Posterior vena cava (tissue), 2 donors: ENCODE measurements at places on chromosomes 7 and 10. TPM values are rescaled to one million over a fixed set of nuclear protein-coding genes. Genes with fewer than 3 reads are reported as not detected.

SPOCK2 gene
- total RNA-seq: 4.5 TPM

- DNase-seq: no peak
Observed at GRCh38 chr7:91311839-91312238, 47.6 kb downstream of the FZD1 start.

- no peak for DNase-seq
Observed at GRCh38 chr7:83691095-83691494, 42.2 kb upstream of the SEMA3E start.

GRCh38 chr7:56174875-56175760 lies 58.9 kb upstream of the NUPR2 start:
- DNase-seq: peak; percentile 81

- no peak for DNase-seq
Observed at GRCh38 chr7:100962537-100962936, 6.8 kb upstream of the MUC12 start.

DNA sequence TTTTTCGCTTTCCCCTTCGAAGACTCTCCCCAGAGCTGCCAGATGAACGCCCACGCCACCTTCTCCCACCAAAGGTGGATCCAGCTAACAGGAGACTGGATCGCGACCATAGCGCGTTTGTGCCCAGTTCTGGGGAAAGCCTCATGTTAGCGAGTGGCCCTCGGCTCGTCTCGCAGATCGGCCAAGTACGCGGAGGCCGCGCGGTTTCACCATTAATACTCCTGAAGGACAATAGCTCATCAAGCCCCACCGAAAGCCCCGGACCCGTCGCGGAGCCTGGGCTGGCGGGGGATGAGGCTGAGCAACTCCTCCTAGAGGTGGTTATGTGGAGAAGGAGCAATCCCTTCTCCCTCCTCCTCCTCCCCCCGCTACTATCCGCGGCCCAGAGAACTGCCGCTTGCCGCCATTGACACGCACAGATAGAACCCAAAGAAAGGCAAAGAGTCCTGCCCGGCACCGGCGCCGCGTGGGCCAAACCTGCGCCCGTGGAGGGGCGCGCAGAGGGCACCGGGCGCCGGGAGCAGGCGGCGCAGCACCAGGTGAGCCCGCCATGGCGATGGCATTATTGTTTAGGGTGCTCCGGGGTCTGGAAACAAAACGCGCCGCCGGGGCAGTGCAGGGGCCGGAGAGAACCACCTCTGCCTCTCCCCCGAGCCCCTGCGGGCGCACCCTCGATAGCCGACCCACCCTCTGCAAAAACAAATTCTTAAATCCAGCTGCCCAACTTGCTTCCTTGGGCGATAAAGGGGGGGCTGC lies at the start of gene MACROH2A2:
TSS of gene MACROH2A2 (plus strand) at position 385 of the 756 bp plus-strand sequence. CDS start 22,813 bp downstream, outside the sequence.
- DNase-seq: peak; percentile 85

DNA sequence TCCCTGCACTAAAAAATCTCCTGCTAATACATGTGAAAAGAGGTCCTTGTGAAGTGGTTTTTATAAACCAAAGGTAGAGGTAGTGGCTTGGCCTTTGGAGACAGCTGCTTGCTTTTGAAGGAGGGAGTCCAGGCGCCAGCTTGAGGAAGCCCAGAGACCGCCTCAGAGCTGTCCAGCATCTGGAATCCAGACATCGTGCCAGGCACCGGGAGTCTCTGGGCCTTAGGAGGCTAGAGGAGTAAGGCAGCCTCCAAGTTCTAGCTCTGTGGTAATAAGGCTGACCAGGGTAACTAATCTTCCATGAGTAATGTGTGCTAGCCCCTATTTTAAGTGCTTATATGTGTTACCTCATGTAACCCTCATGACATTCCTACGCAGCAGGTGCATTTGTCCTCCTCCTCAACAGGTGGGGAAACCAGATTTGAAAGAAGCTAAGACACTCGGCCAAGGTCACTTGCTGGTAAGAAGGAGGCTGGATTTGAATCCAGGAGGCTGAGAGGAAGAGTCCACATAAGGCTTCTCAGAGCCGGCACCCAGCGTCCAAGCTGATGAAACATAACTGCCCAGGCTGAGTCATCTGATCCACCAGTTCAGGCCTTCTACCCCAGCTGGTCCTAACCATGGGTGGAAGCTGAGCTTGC lies 26.1 kb downstream of the PRLHR start:
- no peak for DNase-seq

DNA sequence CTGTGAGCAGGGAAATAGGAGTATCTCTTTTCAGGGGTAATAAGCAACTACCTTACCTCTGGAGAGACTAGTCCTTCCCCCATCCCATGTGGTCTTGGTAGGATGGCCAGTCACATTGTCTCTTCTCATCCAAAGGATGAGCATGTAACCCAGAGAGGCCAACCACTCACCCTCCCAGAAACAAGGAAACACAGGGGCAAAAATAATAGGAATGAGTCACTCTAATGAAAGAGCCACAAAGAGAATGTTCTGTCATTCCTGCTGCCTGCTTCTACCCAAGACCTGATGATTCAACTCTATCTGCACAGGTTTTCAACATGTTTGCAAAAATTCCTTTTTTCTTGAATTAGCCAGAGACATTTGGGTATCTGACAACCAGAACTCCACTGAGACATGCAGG lies 99.3 kb upstream of the NFE2L3 start:
- no peak for DNase-seq

DNA sequence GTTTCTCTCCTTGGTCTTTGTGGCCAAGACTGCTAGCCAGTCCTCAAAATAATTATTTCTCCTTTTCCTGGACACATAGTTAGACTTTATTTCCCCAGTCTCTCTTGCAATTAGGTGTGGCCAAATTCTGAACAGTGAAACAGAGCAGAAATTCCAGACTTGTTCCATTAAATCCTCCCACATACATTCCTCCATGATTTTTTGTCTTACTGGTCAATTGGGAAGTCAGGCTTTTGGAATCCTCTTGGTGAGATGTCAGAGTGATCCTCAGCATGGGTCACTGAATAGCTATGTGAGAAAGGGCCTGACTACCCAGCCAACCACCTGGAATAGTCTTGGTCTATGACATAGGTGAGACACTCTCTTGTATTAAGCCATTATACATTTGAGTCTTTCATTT lies 164.2 kb downstream of the DGKI start:
- no peak for DNase-seq

CYP2E1 gene
- total RNA-seq: 2.9 TPM

DNA sequence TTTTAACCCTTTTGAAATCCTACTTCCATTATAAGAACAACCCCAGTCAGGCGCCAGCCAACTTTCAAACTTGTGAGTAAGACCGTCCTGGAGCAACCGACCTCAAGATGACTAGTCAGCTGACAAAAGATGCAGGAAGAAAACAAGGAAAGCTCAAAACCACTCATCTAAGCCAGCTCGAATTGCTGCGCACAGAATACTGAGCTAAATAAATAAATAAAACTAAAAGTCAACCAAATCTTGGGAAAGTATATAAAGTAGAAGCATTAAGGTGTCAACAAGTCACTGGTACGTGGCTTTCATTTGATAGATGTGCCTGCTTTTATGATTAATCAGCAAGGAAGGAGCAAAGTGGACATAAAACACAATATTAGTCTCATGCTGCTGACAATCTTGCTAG lies 1269.8 kb downstream of the XPNPEP1 start:
- DNase-seq: no peak

GRCh38 chr10:6473430-6473829 lies 106.6 kb downstream of the PRKCQ start:
- no peak for DNase-seq

GRCh38 chr10:14669576-14669975 lies 105.1 kb downstream of the FAM107B start:
- no peak for DNase-seq

- no peak for DNase-seq
Observed at GRCh38 chr10:33065111-33065510, 107.1 kb upstream of the ITGB1 start.

GRCh38 chr7:152937282-152937681 lies 177.7 kb downstream of the ACTR3B start:
- no peak for DNase-seq

DNA sequence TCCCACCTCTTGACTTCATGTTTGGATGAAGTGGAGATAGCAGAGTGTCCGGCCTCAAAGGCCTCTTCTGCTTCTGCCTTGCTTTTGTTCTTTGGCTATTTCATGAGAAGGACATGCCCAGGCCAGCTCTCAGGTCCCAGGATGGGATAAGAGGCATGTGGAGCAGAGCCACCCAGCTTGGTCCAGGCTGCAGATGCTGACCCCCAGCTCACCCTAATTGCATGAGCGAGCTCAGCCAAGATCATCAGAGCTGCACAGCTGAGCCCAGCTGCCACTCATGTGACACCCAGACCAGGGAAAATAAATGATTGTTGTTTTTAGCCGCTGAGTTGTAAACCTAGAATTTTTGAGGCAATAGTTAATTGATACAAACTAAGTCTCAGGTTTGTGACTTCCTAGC lies 230.0 kb downstream of the PHF14 start:
- peak; percentile 74 for DNase-seq

GRCh38 chr7:142838461-142839213 lies 16.2 kb upstream of the EPHB6 start:
- no peak for DNase-seq

DNA sequence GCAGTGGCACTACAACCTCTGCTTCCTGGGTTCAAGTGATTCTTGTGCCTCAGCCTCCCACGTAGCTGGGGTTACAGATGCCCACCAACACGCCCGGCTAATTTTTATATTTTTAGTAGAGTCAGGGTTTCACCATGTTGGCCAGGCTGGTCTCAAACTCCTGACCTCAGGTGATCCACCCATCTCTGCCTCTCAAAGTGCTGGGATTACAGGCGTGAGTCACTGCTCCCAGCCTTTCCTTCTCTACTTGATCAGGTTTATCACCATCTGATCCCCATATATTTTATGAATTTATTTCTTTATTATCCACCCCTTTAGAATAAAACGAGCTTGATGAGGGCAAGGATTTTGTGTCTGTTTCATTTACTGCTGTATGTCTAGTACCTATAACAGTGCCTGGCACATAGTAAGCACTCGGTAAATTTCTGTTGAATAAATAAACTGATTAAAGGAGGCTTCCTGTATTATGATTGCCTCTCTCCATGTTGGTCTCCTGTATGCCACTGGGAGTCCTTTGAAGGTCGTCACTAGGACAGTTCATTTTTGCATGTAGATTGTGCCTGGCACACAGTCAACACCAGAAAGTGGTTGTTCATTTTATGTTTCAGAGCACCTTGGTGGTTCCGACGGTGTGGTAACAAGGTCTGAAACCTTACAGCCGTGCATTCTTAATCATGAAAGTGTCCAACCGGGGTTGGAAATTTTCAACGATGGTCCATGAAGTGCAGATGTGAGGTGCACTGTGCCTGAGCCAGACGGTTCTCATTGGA lies 9.6 kb upstream of the EIF3A start:
- DNase-seq: no peak

NOD1 gene
- 16.6 TPM for total RNA-seq

- no peak for DNase-seq
Observed at GRCh38 chr10:129131457-129132132, 335.4 kb upstream of the MGMT start.

DNA sequence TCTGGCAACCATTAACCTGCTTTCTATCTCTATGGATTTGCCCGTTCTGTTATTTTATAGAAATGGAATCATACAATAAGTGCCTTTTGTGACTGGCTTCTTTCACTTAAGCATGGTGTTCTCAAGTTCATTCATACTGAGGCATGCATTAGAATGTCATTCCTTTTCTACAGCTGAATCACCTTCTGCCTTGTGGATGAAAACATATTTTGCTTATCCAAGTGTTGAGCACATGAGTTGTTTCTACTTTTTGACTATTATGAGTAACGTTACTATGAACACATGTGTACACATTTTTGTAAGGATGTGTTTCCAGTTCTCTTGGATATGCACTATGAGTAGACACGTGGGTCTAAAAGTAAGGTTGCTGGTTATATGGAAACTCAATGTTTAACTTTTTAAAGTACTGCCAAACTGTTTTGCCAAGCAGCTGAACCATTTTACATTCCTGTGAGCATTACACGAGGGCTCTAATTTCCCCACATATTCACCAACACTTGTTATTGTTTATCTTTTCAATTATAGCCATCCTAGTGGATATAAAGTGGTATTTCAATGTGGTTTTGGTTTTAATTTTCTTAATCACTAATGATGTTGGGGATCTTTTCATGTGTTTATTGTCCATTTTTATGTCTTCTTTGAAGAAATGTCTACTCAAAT lies 241.3 kb downstream of the FANK1 start:
- DNase-seq: no peak

DNA sequence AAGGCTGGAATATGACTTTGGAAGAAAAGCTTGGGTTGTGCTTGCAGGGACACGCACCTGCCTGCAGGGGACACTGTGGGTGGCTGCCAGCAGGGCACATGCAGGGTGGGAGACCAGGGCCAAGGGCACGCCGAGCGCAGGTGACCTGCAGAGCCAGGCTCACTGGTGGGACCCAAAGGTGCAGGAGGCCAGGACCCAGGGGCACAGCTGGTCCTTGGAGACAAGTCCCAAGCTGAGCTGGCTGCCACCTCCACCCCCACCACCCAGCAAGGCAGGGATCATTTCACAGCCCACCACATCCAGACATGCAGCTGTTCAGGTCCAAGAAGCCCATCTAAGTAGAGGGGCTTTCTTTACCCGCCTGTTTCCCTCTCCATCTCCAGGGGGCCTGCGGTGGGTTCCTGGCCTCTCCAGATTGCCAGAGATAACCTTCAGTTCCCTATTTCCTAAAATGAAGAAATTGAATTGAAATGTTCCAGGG lies 13.8 kb upstream of the CLIP2 start:
- no peak for DNase-seq

GRCh38 chr7:150341263-150342120 lies at the start of gene RARRES2:
TSS of gene RARRES2 (minus strand) at chr7:150341629. CDS start at chr7:150340609, 1,020 bp downstream.
- DNase-seq: no peak

DNA sequence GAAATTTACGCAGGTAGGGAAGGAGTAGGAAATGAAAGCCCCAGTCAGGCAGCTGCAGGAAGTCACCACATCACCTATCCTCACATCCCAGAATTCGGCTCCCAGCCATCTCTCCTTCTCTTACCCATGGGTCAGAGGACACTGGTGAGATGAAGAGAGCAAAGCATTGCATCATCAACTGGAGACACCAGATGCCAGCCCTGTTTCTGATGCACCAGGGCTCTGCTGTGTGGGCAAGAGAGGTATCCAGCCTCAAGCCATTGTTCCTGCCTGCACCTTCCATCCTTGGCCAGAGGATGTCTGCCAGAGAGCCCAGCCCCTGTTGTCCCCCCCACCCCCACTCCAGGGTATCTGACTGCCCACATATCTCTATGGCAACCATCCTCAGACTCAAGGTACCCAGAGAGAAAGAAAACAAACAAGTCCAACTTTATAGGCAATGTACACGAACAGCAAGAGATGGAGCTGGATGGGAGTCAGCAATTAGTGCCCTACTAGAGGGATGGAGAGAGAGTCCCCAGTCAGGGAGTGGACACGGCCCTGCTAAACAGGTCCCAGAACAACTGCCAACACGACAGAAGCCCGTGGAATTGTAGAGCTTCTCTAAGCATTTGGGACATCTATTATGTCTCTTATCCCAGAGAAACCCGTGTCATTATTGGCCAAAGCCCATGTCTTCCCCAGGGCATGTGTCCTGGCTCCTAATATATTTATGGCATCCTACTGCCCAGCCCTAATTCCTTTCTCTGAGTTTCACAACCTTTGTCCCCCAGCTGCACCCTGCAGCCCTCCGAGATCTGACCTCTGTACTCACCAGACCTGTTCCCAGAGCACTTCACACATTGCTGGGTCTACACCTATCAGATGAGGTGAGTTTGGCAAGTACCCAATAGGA lies 2.8 kb downstream of the CAMK2G start:
- DNase-seq: no peak
